Neural progenitor cell (in vitro differentiated cells): ENCODE measurements at places on chromosomes 7 and 10. TPM values are rescaled to one million over a fixed set of nuclear protein-coding genes. Genes with fewer than 3 reads are reported as not detected.

PPP1R17 gene
- 0.09 TPM in 1 of 2 replicates, not detected in the other for total RNA-seq

DYDC2 gene
- 5.8 and 6.9 TPM in 2 replicates for total RNA-seq

- DNase-seq, result no peak
- no peaks in the 10 kb centered on the region for H3K27me3 ChIP-seq
- H3K4me3 ChIP-seq, result no peak overlapping the region
Measured at GRCh38 chr7:152338561-152338960, 97.2 kb downstream of the KMT2C start.

GRCh38 chr7:100176096-100177044 is 811 bp downstream of the GPC2 start:
- peaks cover 26% of the 10 kb centered on the region for H3K27me3 ChIP-seq
- H3K27ac ChIP-seq, result no peak overlapping the region
- no peak for DNase-seq
- peak overlapping the region; percentile 95 for H3K4me3 ChIP-seq
